ENCODE measurements at places on chromosomes 6 and 20.
A peak's percentile ranks its signal among the peaks of the same experiment; 100 is the strongest.

DNA sequence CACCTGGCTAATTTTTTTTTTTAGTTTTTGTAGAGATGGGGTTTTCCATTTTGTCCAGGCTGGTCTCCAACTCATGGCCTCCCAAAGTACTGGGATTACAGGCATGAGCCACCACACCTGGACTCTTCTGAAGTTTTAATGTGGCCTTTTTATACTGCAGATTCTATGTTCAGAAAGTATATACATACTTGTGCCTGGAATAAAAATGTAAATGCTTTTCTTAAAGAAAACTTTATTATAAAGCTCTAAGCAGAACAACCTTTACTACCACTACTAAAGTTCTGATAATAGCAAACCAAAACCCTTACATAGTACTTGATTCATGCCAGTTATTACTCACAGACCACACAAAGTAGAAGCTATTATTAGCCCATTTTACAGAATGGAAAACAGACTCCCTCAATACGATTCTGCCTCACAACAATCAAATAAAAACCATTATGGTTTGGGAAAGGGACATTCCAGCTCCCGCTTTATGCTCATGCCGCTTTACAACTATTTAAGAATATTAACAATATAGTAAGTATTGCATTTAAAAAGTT lies 5.3 kb downstream of the PHIP start:
- no peak for DNase-seq

DNA sequence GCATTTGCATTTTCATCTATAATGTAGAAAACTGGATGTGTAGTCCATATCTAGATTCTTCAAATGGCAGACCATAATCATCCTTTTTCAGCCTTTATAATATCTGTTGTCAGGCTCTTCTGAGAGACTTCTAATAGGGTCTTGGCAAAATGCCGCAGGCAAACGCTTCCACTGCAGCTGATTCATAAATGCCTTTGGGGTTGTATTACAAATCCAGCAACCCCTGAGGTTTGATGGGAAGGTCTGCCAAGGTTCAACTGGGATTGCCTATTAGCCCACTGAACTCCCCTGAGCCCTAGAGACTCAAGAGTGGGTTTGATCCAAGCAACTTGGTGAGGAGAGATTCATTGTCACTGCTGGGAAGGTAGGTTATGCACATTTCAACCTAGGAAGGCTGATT lies 365.2 kb upstream of the POU3F2 start:
- DNase-seq = no peak

DNA sequence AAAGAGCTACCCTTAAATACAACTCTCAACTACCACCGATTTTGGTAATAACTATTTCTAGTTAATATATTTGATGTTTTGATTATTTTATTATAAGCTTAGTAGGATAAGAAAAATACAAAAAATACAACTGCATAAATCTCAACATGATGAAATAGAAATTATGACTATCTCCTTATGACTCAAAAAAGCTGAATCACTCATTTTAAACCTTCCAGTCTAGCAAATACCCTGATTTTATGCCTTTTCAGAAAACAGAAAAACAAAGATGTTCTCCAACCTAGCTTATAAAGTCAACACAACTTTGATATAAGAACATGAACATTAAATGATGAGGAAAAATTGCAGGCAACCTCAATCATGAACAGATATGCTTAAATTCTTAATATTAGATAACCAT lies 40.2 kb upstream of the DSE start:
- DNase-seq = no peak

DNA sequence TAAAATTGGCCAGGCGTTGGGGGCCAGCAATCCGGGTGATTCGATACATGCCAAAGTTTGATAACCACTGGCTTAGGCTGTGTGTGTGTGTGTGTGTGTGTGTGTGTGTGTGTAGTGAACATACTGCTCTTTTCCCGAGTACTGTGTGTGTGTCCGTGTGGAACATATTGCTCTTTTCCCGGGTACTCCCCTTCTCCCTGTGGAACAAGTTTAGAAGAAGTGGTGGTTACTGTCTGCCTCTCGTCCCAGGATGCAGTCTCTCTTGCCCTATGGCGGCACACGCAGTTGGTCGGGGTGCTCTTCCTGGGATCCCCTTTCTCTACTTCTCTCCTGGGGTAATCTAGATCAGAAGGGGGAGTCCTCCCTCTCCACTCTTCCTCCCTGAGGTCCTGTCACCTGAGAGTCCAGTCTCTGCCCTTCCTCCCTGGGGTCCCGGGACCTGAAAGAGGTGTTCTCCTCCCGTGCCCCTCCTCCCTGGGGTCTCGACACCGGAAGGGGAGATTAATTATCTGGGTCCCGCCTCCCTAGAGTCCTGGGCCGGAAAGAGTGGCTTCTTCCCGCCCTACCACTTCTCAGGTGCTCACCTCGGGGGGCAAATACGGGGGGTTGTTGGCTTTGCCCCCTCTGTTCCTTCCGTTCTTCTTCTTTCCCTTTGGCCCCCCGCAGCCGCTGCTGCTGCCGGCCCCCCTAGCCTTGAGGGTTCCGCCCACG lies 516 bp downstream of the GTPBP2 start:
- DNase-seq = peak; percentile 81

GRCh38 chr20:50048420-50049166 lies 64.4 kb downstream of the UBE2V1 start:
- no peak for DNase-seq

GRCh38 chr6:108714101-108714765 lies 134.0 kb upstream of the ARMC2 start:
- DNase-seq = no peak

- no peak for DNase-seq
These were observed 501.9 kb downstream of the LMBRD1 start for GRCh38 chr6:69294862-69295261.

GRCh38 chr6:98992535-98992934 lies 44.8 kb upstream of the FBXL4 start:
- DNase-seq = no peak

DNA sequence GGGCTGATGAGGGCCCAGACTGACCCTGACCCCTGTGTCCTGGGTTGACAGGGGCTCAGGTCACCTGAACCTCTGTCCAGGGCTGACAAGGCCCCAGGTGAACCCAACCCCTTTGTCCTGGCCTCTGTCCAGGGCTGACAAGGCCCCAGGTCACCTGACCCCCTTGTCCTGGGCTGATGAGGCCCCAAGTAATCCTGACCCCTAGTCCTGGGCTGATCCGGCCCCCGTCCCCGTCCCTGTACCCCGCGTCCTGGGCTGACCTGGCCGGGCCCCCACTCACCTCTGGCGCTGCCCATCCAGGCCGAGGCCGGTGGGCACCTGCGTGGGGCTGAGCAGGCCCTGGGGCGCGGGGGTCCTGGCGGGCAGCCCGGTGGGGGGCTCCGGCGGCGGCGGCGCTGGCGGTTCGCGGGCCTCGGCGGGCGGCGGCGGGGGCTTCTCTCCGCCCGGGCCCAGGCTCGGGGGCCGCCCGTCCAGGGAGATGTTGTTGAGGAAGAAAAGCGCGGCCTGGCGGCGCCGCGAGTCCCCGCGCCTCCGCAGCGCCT lies 379 bp downstream of the CABLES2 start:
- DNase-seq = no peak

DNA sequence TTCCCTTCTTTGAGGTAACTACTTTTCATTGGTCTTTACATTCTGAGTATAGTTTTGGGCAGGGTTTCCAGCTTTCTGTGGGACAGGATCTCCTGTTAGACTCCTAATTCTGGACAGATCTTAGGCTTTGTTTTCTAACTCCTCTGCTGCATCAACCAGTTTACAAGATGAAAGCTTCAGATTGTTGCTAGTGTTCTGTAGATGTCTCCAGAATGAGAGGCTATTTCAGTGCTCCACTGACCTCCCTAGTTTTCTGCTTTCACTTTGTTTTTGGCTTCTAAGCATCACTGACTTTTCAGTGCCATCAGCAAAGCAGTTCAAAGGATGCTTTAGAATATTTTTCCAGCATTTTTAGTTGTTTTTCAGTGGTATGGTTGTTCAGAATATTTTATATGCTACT lies 101.4 kb downstream of the LIN28B start:
- DNase-seq = no peak

- no peak for DNase-seq
These were observed 112.8 kb downstream of the INSM1 start for GRCh38 chr20:20480689-20481088.

DNA sequence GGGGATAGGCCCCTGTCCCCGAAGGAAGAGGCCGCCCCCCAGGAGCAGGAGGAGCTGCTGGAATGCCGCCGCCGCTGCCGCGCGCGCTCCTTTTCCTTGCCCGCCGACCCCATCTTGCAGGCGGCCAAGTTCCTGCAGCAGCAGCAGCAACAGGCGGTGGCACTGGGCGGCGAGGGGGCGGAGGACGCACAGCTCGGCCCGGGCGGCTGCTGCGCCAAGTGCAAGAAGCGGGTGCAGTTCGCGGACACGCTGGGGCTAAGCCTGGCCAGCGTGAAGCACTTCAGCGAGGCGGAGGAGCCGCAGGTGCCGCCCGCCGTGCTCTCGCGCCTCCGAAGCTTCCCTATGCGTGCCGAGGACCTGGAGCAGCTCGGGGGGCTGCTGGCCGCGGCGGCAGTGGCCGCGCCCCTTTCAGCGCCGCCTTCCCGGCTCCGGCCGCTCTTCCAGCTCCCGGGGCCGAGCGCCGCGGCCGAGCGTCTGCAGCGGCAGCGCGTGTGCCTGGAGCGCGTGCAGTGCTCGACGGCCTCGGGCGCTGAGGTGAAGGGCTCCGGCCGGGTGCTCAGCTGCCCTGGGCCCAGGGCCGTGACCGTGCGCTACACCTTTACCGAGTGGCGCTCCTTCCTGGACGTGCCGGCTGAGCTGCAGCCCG lies 630 bp downstream of the PPP1R3G start:
- DNase-seq = no peak

DNA sequence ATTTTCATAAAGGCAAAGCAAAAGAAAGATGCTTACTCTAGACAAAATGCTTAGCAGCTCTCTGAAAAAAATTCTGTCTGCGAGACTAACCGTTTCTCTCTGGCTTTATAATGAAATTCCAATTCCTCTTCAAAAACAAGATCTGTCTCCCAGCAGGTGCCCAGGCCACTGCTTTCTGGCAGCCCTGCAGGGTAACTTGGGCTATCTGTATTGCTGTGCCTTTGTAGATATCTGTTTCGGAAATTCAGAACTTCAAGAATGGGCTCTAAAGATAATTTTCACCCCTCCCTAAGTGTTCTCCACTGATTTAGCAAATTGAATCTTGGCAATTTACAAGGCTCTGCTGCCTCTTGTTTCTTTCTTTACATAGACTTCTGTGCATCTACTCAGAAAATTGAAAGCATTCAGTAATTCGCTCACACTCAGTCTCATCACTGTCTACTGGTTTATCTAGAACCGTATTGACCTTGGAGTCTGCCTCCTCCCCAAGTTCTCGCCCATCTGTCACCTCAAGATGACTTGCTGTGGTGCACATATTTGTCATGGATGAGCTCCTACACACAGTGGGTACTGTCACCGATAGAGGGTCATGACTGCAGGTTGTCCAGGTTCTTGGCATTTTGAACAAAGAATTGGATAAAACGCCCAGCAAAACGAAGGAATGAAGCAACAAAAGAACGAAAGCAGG lies 26.4 kb upstream of the FABP7 start:
- DNase-seq = no peak

- no peak for DNase-seq
These were observed 143.6 kb upstream of the DST start for GRCh38 chr6:56786256-56786655.

GRCh38 chr6:49252901-49253300 lies 210.2 kb downstream of the MMUT start:
- no peak for DNase-seq

GRCh38 chr20:1883986-1884385 lies 11.2 kb upstream of the SIRPA start:
- DNase-seq = no peak

DNA sequence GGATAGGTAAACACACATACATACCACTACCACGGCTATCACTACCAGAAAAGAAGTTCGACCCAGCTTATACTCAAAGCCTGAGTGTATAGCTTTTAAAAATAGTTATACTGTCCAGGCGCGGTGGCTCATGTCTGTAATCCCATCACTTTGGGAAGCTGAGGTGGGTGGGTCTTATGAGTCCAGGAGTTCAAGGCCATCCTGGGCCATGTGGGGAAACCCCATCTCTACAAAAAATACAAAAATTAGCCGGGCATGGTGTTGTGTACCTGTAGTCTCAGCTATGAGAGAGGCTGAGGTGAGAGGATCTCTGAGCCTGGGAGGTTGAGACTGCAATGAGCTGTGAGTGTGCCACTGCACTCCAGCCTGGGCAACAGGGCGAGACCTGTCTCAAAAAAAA lies 32.9 kb downstream of the NKX2-4 start:
- no peak for DNase-seq

DNA sequence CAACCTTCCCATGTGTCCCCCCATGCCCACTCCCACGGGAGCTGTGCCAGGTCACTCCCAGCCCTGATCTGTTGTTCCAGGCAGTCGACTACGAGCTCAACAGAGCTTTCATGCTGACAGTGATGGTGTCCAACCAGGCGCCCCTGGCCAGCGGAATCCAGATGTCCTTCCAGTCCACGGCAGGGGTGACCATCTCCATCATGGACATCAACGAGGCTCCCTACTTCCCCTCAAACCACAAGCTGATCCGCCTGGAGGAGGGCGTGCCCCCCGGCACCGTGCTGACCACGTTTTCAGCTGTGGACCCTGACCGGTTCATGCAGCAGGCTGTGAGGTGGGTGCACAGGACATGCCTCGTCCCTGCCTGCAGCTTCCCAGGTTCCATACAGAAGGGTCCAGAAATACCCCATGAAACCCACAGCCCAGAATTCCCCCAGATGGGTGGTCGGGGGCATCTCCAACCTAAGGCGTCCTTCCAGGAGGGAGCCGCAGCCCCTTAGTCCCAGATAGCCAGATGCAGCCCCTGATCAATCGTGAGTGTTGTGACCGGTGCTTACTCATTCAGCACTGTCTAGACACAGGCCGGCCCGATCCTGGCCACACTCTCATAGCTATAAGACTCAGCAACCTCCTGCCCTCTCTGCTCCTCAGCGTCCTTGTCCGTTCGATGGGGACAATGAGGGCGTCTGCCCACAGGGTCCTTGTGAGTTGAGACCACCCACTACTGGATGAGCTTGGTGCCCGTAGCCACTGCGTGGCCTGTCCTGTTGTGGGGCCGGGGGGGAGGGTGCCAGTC lies 142.1 kb downstream of the TAF4 start:
- no peak for DNase-seq

DNA sequence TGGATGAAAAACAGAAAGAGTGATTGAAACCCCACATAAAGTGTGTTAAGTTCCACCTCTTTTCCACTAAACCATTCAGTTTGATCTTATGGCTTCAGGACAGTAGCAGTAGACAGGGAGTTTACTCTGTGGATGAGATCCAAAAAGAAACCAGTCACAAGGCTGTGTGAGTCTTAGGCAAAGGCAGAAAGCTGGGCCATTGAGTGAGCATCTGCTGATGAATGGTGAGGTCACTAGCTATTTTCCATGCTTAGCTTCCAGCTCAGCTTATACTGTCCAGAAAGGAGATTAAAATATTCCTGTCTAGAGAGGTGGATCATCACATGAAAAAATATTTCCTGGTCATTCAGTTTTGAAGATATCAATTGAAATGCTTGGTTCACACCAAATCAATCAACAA lies 1643.9 kb downstream of the HACE1 start:
- no peak for DNase-seq

DNA sequence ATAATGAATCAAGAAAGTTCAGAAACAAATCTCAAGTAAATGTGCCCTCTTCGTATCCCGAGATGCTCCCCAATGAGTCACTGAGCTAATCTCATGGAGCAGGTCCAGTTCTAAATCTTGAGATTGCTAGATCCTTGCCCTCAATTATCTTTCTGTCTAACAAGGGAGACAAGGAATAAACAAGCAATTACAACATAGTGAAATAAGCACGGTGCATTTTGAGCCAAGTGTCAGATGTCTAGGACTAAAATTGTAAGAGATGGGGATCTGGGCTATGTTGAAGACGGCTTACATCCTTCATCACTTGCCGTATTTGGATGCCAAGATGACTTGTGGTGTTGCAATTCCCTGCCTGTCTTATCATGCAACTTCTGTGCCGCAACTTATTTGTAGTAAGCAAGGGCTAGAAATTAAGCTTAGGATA lies 56.5 kb upstream of the ADGRF1 start:
- DNase-seq = no peak
